ENCODE measurements at places on chromosomes 3 and 15.

GRCh38 chr3:24227635-24228034 is 267.0 kb downstream of the THRB start:
- DNase-seq = no peak

GRCh38 chr3:71548705-71549384 is 34.7 kb downstream of the FOXP1 start:
- DNase-seq = no peak

DNA sequence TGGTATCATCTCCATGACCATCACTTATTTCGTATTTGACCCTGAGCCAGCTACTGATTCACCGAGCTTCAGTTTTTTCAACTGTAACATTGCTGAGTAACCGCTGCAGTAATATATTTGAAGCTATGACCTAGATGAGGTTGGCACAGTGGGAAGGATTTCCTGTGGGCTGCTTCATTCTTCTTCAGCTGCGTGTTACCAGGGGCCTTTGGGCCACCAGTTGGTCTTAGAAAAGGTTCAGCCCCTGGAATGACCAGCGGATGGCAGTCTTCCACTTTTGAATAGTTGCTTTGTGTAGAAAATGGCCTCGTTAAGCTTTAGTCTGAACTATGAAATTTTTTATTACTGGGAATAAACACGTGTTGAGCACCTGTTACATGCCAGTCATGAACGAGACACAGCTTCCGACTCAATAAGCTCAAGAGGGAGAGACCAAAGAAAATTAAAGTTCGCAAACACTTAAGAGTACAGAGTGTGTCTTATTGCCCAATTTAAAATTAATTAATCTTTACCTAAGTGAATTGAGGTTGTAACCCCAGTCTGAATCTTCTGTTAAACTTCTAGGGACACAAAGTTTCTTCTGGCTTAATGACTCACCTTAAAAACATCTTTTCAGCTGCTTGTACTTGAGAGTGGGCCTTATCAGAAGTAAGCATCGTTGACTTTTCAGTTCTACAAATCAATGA is 57.6 kb upstream of the NR2E3 start:
- no peak for DNase-seq

- no peak for DNase-seq
Observed at GRCh38 chr3:67093305-67093704, 95.2 kb downstream of the KBTBD8 start.

DNA sequence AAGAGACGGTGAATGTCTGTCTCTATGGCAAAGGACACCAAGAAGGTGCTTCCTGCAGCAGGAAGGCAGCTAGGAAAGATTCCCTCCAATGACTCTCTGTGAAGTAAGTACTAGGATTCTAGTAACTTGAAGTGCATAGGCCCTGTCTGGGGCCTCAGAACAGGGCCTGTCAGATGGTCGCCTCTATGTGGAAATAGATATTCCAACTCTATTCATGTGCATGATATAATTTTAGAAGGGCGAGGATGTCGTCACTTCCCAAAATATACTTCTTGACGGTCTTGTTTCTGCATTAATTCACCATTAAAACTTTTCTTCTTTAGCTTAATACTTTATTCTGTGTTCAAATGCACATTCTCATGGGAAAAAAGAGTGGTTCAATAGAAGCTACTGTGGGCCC is 167.0 kb downstream of the TLE3 start:
- no peak for DNase-seq

DNA sequence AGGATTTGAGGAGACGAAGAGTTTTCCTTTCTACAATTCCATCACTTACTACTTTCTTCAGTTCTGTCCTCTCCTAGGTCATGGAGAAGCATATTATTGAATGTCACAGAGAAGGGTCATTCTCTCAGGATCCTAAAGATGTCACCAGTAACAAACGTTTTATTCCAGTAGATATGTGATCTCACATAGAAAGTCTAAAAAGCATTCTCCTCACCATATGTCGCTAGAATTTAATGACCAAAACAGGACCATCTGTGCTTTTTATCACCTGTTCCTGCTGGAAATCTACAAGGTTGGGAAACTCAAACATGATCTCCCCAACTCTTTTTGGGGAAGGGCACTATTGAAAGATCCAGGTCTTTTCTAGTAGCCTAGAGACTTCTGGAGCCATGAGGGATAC is 24.0 kb upstream of the FRMD5 start:
- DNase-seq = no peak

DNA sequence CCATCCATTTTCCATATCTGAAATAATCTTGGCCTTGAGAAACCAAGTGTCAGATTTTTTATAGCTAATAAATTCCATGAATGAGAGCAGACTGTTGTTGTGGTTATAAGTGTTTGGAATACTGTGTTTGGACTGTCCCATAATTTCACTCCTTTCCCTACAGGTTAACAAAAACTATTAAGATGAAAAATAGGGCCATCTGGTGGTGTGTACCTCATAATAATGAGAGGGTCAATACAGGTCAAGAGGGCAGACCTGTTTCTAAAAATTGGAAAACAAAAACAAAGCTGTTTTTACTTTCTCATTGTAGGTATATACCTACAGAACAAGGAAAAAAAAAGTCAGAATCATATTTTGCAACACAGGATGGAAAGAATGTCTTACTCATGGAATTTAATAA is 553.8 kb upstream of the SGO1 start:
- no peak for DNase-seq

DNA sequence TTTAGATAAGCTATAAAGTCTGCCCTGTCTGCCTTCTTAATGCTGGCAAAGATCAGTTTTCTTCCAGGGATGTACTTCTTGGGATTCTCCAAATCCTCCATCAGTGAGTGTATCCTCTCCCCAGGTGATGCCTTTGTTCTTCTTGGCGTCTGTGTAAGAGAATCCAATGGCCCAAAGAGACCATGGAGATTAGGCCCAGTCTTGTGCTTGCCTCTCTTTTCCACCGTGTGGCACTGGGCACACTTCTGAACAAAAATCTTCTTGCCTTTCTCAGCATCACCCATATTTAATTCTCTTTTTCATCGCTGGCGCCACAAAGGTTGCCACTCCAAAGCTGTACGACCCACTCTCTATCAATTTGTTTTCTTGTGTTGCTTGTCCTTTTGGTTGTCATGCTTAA is 32.2 kb upstream of the TAMM41 start:
- no peak for DNase-seq

DNA sequence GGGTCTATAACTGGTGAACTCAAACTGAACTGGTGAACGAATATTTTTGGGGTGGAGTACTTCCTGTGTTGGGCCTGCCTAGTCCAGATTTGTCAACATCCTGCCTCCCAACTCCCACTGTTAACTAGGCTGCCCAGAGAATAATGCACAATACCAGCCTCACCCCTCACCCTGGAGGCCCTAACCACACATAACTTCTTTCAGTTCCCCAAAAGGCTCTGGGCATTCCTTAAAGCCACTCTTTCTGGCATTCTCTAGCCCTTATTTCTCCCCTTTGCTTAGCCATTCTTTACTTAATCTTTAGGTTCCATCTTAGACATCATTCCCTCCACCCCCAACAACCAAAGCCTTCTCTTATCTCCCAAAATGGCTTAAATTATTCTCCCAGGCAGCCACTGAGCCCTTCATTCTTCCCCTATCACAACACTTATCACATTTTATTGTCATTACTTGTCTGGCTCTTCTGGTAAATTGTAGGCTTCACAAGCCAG is 9.1 kb upstream of the SEC11A start:
- no peak for DNase-seq

DNA sequence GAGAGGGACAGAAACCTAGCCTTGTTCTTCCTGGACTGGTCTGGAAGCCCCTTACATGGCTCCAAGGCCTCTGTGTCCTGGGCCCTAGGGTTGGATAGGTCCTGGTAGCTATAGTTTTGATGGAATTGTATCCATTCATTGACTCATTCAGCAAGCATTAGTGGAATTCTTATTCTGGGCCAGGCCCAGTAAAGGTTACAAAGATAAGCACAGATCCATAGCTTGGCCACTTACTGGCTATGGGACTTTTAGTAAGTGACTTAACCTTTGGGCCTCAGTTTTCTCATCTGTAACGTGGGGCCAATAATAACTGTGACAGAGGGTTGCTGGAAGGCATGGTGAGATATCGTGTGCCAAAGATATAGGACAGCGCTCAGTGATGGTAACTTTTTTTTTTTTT is 13.6 kb upstream of the DAG1 start:
- DNase-seq = no peak

DNA sequence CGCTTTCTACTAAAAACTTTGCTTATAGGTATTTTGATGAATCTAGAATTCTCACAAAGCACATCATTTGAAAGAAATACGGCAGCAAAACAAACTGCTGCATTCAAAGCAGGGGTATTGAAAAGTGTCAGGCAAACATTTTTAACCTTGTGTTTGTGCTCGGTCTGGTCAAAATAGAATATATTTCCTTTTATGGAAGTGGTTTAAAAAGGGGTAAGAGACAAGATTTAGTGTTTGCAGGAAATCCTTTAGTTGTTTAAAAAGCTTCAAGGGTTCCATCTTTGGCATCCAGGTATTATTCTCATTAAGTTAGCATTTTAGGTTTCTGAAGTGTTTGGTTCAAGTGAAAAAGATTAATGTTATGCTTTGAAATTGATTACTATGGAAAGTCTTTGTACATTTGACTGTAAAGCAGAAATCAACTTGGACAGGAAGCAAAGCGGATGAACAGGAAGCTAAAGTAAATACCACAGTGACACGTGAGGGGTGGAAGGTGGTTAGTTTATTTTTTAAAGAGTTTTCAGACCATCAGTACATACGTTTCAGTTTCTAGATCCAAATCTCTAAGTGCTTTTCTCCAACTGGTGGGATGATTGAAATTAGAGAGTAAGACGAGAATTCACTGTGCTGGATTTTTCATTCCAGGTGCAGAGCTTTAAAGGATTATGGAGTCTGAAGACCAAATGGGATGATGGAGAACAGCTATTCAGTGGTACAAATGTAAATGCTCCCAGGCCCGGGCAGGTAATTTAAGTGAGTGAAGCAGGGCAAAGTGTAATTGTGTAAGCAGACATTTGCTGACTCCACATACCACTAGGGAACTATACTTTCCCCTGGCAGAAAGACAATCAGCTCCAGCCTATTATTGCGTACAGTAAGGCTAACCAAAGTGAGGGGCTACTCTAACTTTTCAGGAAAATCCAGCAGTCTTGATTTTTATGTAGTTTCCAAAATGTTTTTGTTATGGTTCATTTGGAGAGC is 341.8 kb upstream of the TBL1XR1 start:
- no peak for DNase-seq

DNA sequence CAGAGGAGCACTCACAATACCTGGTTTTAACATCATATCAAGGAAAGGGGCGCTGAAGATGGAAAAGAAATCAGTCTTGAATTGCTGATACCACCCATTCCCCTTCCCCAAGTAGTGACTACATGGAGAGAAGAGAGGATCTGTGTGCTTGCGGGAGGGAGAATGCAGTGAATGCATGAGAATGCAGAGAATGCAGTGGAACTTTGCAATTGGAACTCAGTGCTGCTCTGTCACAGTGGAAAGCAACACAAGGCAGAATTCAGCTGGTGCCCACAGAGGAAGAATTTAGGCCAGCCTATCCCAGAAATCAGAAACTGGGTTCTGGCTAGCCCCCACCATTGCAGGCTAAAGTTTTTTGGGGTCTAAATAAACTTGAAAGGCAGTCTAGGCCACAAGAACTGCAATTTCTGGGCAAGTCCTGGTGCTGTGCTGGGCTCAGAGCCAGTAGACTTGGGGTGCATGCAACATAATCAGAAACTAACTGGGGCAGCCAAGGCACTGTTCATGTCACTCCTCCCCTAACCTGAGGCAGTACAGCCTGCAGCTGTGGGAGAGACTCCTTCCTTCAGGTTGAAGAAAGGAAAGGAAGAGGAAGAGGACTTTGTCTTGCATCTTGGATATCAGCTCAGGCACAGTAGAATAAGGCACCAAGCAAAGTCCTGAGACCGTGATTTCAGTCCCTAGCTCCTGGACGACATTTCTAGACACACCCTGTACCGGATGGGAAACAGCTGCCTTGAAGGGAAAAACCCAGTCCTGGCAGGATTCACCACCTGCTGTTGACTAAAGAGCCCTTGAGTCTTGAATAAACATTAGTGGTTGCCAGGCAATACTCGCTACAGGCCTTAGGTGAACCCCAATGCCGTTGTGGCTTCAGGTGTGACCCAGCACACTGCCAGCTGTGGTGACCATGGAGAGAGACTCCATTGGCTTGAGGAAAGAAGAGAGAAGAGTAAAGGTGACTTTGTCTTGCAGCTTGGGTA is 329.3 kb downstream of the TBL1XR1 start:
- no peak for DNase-seq

GRCh38 chr15:55247766-55248427 is 41.7 kb downstream of the RAB27A start:
- no peak for DNase-seq

DNA sequence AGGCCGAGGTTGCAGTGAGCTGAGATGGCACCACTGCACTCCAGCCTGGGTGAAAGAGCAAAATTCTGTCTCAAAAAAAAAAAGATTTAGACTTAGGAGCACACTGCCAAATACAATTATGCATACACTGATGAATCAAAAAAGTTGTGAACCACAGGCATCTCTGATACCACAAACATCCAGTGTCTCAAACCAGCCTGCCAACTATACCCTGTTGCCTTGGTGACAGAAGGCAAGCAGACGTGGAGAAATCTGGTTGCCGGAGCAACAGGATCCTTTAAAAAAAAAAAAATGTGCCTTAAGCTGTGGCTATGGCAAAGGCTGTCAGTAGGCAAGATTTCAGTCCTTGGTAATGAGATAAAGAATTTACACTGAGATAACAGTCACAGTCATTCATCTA is 202.3 kb downstream of the NEK10 start:
- no peak for DNase-seq

DNA sequence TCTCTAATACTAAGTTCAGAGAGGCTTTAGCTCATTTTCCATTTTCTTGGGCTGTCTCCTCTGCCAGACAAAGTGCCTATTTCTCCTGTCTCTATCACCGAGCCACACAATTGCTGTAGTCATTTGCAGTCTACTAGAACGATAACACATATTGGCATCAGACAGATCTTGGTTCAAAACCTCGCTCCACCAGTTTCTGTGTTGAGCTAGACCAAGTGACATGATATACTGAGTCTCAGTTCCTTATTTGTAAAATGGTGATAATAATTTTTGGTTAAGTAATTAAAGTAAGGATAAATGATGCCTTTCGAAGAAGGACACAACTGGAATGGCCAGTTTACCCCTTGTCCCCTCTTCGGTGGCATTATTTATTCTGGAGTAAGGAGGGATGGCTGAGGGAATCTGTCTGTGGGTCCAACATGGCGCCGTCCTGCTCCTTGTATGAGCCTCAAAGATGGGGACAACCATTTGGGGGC is 398 bp upstream of the RAB7A start:
- no peak for DNase-seq

- no peak for DNase-seq
Observed at GRCh38 chr15:99118258-99118632, 13.4 kb downstream of the SYNM start.

- no peak for DNase-seq
Observed at GRCh38 chr15:101112336-101113113, 139.3 kb downstream of the CHSY1 start.
